NCI-H524 treated with DMSO at 0.1 percent for 48 hours (cell line): ENCODE measurements at places on chromosomes 4 and X.

GRCh38 chr4:108139089-108139488 is 29.6 kb downstream of the LEF1 start:
- DNase-seq = no peak

GRCh38 chr4:80393246-80393969 is 57.9 kb downstream of the CFAP299 start:
- DNase-seq = no peak

DNA sequence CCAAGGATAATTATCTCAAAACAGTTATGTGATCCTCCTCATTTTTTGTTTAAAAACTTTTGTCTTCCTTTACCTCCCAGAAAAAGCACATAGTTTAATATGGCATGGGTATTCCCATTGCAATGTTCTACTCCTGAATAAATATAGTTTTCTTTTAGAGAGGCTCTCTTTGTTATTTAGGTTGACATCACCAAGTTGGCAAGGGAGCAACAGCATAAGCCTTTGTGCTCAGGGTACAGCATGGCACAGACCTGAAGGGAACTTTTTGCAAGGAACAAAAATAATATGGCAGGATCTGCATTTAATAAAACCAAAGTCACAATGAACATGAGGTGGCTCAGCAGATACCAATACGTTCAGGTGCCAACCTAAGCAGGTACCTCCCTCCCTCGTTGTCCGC is 47.1 kb upstream of the NPY2R start:
- no peak for DNase-seq

GRCh38 chr4:102180046-102180445 is 165.2 kb downstream of the SLC39A8 start:
- no peak for DNase-seq

DNA sequence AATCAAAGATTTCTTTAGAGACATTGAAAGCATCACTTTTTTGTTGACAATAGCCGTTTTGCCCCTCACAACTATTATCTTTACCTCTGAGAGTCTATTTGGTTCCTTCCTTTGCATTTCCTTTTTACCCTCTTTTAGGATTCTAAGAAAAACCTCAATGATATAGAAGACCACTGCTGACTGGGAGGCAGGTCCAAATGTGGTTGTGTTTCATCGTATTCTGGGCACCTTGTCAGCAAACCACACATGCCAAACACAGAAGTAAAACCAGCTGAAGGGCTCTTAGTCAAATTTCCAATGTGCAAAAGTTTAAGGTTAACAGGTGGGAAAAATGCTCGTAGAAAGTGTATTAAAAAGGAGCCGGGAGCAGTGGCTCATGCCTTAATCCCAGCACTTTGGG is 5.1 kb upstream of the PRMT9 start:
- no peak for DNase-seq

GRCh38 chr4:137768196-137768595 is 235.9 kb upstream of the PCDH18 start:
- DNase-seq = no peak
